ENCODE measurements at places on chromosomes 2 and 18.

DNA sequence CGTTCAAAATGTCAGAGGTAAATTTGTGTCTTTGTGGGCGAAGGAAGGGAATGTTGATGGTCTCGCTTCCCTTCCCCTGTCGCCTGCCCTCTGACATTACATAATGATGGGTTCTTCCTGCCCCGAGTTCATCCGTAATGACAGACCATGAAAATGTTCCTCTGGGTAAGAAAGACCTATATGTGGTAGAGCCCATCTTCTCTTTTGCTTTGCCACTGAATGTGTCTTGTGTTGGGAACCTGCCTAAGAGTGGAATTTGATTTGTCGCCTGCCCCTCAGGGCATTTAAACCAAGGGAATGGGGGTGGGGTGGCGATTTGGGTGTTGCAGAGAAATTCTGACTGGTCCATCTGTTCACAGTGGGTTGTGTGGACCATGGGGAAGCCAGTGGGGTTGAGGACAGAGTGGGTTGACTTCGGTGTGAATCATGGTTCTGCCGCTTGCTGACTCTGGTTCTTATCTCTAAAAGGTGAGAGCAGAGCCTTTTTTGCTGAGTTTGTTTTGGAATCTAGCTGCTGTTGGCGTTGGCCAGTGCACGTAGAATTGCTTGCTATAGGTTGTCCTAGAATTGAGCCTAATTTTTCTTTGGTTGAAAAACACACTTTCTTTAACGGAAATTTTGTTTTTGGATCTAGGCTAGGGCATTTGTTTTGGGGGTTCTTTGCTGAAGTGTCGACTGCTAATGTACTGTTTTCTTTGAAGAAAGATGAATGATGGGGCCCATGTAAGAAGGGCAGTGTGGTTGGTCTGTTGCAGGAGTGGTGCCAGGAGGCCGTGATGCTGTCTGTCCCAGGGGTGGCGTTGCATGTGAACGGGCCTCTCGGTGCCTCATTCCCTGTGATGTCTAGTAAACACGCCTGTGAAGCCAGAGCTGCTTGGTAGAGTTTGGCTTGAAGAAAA is 1.3 kb downstream of the INPP4A start:
- peak overlapping the region; percentile 95 for H3K4me3 ChIP-seq
- DNase-seq, result no peak
- peaks cover 5% of the 10 kb centered on the region for H3K36me3 ChIP-seq
- H3K27me3 ChIP-seq, result no peaks in the 10 kb centered on the region
- H3K4me1 ChIP-seq, result peaks cover 32% of the 10 kb centered on the region

- H3K36me3 ChIP-seq, result peaks cover 10% of the 10 kb centered on the region
- peak overlapping the region; percentile 43 for H3K27ac ChIP-seq
- no peaks in the 10 kb centered on the region for H3K27me3 ChIP-seq
- no peak overlapping the region for H3K4me3 ChIP-seq
- no peak for DNase-seq
Measured at GRCh38 chr2:33531549-33532059, 55.2 kb downstream of the RASGRP3 start.

DNA sequence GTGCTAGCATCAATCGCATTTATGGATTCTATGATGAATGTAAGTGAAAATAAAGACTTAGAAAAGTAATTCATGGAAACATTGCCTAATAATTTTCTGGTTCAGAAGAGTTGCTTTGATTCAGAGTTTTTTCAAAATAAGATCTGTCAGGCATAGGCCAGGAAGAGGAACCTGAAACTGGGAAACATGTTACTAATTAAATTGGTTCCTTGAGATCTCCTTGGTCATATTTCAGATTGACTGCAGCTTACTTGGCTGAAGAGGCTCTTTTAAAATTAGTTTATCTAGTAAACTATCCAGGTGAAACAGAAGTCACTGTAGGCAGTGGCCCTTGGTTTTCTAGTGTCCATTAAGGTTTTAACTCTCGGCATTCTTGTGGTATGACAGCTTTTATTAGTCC is 27.4 kb downstream of the PPP1CB start:
- H3K4me1 ChIP-seq, result peaks cover 36% of the 10 kb centered on the region
- H3K27me3 ChIP-seq, result no peaks in the 10 kb centered on the region
- H3K27ac ChIP-seq, result no peak overlapping the region
- no peak for DNase-seq
- H3K4me3 ChIP-seq, result no peak overlapping the region
- H3K36me3 ChIP-seq, result peaks cover 15% of the 10 kb centered on the region

DNA sequence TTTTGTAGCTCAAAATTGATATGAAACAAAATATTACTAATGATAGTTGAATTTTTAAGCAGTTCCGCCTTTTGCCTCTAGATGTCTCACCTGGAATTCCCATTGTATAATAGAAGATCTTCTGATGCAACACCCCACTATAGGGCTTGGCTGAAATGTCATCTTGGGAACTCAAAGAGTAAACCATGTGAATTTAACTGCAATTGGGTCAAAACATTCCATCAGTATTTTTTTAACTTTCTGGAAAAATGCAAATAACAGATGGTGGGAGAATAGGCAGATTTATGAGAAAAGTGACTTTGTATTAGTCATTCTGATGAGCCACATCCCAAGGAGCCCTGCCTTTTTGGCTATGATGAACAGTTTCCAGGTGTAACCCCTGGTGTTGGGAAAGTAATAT is 489.9 kb downstream of the NYAP2 start:
- H3K4me1 ChIP-seq, result no peaks in the 10 kb centered on the region
- no peak overlapping the region for H3K4me3 ChIP-seq
- H3K27me3 ChIP-seq, result peaks cover 3% of the 10 kb centered on the region
- no peak overlapping the region for H3K27ac ChIP-seq
- H3K36me3 ChIP-seq, result no peaks in the 10 kb centered on the region
- DNase-seq, result no peak

- no peak for DNase-seq
- peak overlapping the region; percentile 78 for H3K27ac ChIP-seq
- H3K4me3 ChIP-seq, result no peak overlapping the region
- H3K36me3 ChIP-seq, result no peaks in the 10 kb centered on the region
Measured at GRCh38 chr2:128282976-128283810, 35.5 kb downstream of the HS6ST1 start.

DNA sequence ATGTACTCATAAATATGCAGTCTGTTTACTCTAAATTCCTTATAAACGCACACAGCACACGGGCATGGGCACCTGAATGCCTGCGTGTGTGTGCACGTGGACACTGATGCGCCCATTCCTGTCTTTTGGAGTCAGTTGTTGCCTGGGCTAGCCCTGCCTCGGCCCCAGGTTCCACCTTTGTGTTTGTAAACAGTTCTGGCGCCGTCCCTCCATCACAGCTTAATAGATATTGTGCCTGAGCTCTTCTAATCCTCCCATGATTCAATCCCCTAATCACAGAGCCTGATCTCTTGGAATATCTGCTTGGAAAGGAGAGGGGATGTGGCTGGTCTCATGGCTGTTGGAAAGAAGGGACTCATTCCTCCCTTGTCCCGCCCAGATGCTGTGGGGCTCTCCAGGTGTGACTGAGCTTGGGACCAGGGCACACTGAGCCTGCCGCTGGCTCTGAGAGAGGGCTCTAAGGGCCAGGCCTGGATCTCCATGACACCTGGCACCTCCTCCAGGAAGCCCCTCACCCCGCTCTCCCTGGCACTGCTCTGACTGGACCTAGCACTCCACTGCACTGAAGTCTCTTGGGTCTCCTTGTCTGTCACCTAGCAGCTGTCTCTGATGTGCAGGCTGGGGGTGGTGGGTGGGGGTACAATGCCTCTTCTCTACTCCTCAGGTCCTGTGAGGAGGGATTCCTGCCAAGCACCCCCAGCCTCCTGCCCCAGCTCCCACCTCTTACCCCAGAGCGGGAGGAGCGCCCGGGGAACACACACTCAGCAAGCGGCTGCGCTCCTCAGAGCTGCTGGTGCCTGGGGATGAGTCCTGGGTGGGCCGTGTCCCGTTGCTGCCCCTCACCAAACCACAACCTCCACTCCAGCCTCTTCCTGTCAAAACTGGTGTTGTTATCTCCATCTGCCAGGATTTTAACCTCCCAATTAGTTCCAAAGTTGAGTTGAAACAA is 181.3 kb downstream of the INHBB start:
- DNase-seq, result no peak
- H3K4me1 ChIP-seq, result no peaks in the 10 kb centered on the region
- no peak overlapping the region for H3K4me3 ChIP-seq
- H3K36me3 ChIP-seq, result no peaks in the 10 kb centered on the region

DNA sequence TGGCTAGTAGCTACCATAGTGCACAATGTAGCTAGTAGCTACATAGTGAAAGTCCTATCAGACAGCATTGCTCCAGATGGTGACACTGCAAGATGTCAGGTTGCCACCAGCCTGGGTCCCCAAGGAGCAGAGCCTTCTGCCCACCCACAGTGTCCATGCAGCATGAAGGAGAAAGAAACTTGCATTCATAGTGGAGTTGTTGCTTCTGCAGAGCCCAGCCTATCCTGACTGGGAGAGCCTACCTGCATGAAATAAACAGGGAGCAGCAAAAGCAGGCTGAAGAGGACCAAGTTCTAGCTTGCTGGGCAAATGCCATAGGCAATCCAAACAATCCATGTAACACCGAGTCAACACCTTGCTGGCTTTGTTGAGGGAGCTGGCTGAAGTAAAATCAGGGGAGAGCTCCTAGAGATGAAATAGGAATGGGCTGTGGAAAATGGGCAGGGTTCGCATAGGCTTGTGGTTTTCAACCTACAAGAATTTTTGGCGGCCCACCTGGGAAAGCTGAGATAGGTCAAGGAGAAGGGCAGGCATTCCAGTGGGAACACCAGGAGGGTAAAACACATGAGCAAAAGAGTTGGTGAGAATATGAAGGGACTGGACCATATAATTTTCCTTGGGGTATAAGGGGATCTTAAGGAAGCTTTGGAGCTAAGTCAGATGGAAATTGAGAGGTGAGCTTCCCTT is 195.8 kb downstream of the CYP26B1 start:
- no peak overlapping the region for H3K4me3 ChIP-seq
- no peak overlapping the region for H3K27ac ChIP-seq
- peaks cover 23% of the 10 kb centered on the region for H3K27me3 ChIP-seq
- peaks cover 8% of the 10 kb centered on the region for H3K36me3 ChIP-seq

GRCh38 chr2:122610948-122611609 is 855.6 kb downstream of the TSN start:
- DNase-seq, result no peak
- no peaks in the 10 kb centered on the region for H3K36me3 ChIP-seq
- no peaks in the 10 kb centered on the region for H3K27me3 ChIP-seq
- no peaks in the 10 kb centered on the region for H3K4me1 ChIP-seq
- no peak overlapping the region for H3K27ac ChIP-seq
- no peak overlapping the region for H3K4me3 ChIP-seq

- peak overlapping the region; percentile 99 for H3K27ac ChIP-seq
- peak overlapping the region; percentile 92 for H3K4me3 ChIP-seq
- H3K27me3 ChIP-seq, result no peaks in the 10 kb centered on the region
- peaks cover 58% of the 10 kb centered on the region for H3K4me1 ChIP-seq
- DNase-seq, result no peak
Measured at GRCh38 chr18:63155910-63156773, 163.4 kb downstream of the BCL2 start.

- peaks cover 8% of the 10 kb centered on the region for H3K27me3 ChIP-seq
- no peaks in the 10 kb centered on the region for H3K4me1 ChIP-seq
- DNase-seq, result no peak
Measured at GRCh38 chr18:23798824-23799223, 109.6 kb downstream of the LAMA3 start.

DNA sequence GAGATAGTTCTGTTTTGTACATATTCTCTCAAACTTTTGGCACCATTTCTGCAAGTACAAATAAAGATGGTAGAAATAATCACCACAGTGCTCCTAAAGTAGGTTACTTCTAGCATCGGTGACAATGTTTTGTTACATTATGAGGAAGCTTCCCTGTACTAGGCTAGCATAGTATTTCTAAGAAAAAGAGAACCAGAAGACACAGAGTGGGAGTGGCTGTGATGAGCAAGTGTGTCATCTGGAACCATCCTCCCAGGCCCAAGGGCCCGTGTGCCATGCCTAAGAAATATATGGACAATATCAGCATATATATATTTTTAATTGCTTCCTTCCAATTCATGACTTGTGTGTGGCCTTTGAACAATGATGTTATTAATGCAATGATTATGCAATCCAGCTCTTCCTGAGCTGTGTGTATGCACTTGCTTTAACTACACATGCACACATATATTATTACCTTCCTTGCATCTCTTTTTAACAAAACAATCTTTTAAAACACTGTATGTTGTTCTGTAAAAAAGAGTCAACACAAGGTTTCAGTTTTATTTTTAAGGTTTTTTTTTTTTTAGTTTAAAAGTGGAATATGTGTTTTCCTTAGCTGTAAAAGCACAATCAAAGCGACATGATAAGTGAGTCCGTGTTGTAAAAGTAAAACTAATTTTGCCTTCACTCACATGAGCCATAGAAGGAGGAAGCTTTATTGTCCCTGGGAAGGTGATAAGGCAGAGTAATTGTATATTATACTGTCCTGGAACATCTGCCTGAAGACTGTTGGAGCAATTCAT is 303.9 kb downstream of the ZNF407 start:
- H3K27ac ChIP-seq, result no peak overlapping the region
- peaks cover 3% of the 10 kb centered on the region for H3K4me1 ChIP-seq
- no peak overlapping the region for H3K4me3 ChIP-seq
- DNase-seq, result no peak

GRCh38 chr2:187574969-187575750 is 20.9 kb upstream of the TFPI start:
- peaks cover 4% of the 10 kb centered on the region for H3K36me3 ChIP-seq
- H3K27ac ChIP-seq, result no peak overlapping the region
- no peak for DNase-seq
- no peak overlapping the region for H3K4me3 ChIP-seq
- peaks cover 3% of the 10 kb centered on the region for H3K27me3 ChIP-seq

- no peaks in the 10 kb centered on the region for H3K36me3 ChIP-seq
- DNase-seq, result no peak
- no peak overlapping the region for H3K27ac ChIP-seq
- H3K4me1 ChIP-seq, result no peaks in the 10 kb centered on the region
- no peak overlapping the region for H3K4me3 ChIP-seq
- peaks cover 11% of the 10 kb centered on the region for H3K27me3 ChIP-seq
Measured at GRCh38 chr2:200300638-200301314, 5.7 kb upstream of the SPATS2L start.

DNA sequence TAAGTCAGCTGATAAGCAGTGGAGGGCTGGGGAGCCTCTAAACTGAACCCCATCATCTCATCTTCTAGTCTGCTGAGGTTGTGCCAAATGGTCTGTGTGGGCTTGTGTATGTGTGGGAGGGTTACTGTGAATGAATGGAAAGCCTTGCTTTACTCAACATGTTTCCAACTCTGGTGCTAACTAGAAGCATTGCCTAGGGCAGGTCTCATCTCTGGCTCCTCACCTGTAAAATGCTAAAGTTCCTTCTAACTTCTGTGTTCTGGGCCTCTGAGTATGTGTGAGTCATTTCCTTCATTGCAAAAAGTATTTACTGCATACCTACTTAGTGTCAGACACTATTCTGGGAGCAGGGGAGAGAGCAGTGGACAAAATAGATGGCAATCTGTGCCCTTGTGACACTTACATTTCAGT is 1.3 kb downstream of the LIPG start:
- H3K27me3 ChIP-seq, result peaks cover 92% of the 10 kb centered on the region
- DNase-seq, result no peak
- peaks cover 11% of the 10 kb centered on the region for H3K4me1 ChIP-seq
